ENCODE measurements at places on chromosomes 5 and 9. TPM values are rescaled to one million over a fixed set of nuclear protein-coding genes. Genes with fewer than 3 reads are reported as not detected.

GRCh38 chr9:13149454-13149853 is 130.0 kb downstream of the MPDZ start:
- DNase-seq: no peak

GRCh38 chr5:158483281-158483860 is 616.3 kb downstream of the EBF1 start:
- DNase-seq: no peak

GRCh38 chr9:532707-533106 is 308.8 kb upstream of the DMRT1 start:
- no peak for DNase-seq

GRCh38 chr5:148535190-148535589 is 119.1 kb downstream of the HTR4 start:
- no peak for DNase-seq

GRCh38 chr9:87614397-87614796 is 111.5 kb upstream of the CTSL start:
- no peak for DNase-seq

DNA sequence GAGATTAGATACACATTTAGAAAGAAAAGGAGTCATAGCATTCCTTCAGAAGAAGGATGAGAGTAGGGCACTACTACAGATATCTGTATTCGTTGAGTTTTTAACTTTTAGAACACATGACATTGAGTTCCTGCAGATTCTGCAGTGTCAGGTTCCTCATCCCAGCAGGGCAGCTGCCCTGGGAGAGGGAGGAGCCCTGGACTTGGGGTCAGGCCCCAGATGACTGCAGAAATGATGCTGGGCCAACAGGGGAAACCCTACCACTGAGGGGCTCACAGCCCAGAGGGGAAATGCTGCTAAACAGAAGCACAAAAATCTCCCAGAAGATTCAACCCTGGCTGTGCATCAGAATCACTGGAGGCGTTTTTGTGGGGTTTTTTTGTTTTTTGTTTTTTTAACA is 68.9 kb upstream of the TAF1L start:
- no peak for DNase-seq

GRCh38 chr9:73152953-73153352 is 1.3 kb downstream of the ANXA1 start:
- no peak for DNase-seq

DNA sequence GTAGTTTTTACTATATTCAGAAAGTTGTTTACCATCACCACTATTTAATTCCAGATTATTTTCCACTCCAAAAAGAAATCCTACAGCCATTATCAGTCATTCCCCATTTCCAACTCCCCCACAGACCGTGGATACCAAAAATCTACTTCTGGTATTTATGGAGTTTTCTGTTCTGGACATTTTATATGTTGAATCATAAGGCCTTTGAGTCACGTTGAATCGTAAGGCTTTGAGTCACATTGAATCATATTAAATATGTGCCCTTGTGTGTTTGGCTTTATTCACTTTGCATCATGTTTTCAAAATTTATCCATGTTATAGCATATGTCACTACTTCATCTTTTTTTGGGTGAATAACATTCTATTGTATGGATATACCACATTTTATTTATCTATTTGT is 454.1 kb upstream of the NUDT12 start:
- DNase-seq: no peak

DNA sequence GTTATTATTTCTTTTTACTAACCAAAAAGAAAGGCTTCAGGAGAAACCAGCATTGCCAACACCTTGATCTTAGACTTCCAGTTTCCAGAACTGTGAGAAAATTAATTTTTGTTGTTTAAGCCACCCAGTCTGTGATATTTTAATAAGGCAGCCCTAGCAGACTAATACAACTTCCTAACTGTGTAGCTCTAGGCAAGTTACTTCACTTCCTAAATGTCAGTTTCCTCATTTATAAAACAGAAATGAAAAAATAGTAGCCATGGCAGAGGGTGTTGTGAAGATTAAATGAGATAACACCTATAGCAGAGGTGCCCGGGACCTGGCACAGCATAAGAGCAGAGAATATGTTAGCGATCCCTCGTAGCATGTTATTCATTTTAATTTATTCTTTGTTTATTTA is 66.6 kb upstream of the HAND1 start:
- DNase-seq: no peak

DNA sequence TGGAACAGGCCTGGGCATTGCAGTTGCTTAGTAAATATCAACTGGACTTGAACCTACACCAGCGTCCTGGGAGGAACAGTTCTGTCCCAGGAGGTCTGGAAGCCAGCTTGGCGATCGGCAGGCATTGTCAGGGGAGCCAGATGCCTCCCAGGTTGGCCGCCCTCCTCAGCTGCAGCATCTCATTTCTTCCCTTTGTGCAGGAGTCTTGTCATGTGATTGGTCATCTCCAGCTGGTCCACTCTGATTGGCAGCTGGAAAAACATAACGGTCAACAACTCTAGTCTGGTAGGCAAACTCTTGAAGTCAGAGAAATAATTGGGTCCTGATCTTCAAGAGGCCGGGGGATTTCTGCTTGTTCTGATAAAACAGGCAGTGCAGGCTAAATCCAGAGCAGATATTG is 29.6 kb upstream of the NCS1 start:
- DNase-seq: no peak

DNA sequence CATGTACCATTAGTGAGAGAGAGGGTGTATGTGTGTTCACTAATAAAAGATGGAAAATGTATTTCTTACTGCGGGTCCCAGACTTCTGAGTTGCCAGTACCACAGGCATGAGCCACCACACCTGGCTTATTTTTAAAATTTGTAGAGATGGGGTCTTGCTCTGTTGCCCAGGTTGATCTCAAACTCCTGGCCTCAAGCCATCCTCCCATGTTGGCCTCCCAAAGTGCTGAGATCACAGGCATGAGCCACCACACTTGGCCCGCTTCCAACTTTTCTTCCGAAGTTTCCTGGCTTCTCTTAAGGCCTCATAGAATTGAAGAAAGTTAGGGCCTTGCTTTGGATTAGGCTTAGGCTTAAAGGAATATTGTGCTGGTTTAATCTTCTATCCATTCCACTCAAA is 40.4 kb upstream of the F2RL2 start:
- no peak for DNase-seq

GRCh38 chr5:40928886-40929448 is 19.7 kb downstream of the C7 start:
- no peak for DNase-seq

YTHDC2 gene
- 37.1 TPM for polyA plus RNA-seq

SPATA31A3 gene
- polyA plus RNA-seq: not detected

IFNA10 gene
- not detected for polyA plus RNA-seq

SMC2 gene
- polyA plus RNA-seq: 44.2 TPM

NR5A1 gene
- polyA plus RNA-seq: not detected

Measured in left renal cortex interstitium (tissue), 4 donors.